Stimulated activated CD4-positive, alpha-beta T cell treated with anti-CD3 and anti-CD28 coated beads, TNF-alpha, amount 100 ng/mL, for 4 hours (primary cell): ENCODE measurements at places on chromosomes 1 and 21.

DNA sequence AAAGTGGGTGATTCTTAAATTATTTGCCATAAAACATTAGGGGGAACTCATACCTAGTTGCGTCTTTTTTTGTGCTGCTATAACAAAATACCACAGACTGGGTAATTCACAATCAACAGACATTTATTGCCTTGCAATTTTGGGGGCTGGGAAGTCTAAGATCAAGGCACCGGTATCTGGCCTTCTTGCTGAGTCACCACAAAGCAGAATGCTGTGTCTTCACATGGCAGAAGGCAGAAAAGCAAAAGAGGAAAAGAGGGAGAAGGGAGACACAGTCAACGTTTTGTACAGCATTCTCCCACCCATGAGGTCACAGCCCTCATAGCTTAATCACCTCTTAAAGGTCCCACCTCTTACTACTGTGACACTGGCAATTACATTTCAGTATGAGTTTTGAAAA is 291.0 kb downstream of the CHRM3 start:
- DNase-seq, result no peak

DNA sequence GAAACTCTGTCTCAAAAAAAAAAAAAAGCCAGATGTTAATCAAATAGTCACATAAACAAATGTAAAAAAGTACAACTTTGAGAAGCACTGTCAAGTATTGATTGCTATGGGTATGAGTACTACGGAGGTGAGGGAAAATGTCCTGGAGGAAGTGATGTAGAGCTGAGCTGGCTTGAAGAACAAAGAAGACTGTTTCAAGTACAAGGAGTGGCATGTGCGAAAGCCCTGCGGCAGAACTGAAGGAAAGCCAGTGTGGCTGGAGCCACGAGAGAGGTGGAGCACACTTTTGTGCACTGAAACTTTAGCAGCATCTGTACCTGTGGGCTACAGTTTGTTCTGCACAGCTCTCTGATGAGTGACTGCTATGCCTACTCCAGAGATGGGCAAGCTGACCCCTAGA is 5.4 kb upstream of the RPS6KA1 start:
- DNase-seq, result no peak

- DNase-seq, result no peak
These were observed 218.1 kb downstream of the USH2A start for GRCh38 chr1:216205176-216205575.

GRCh38 chr1:12132078-12132477 is 34.7 kb upstream of the TNFRSF1B start:
- no peak for DNase-seq

DNA sequence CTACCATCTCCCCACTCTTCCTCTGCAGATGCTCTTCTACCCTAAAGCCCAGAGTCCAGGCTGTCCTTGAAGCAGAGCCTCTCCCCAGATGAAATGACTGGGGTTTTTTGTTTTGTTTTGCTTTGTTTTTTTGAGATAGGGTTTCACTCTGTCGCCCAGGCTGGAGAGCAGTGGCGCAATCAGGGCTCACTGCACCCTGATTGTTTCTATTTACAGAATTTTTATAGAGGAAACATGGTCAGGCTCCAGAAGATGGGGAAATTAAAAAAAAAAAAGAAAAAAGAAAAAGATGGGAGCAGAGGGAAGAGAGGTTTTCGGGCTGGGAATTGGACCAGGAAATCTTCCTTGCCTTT is 43.7 kb upstream of the ZNF281 start:
- DNase-seq, result no peak

DNA sequence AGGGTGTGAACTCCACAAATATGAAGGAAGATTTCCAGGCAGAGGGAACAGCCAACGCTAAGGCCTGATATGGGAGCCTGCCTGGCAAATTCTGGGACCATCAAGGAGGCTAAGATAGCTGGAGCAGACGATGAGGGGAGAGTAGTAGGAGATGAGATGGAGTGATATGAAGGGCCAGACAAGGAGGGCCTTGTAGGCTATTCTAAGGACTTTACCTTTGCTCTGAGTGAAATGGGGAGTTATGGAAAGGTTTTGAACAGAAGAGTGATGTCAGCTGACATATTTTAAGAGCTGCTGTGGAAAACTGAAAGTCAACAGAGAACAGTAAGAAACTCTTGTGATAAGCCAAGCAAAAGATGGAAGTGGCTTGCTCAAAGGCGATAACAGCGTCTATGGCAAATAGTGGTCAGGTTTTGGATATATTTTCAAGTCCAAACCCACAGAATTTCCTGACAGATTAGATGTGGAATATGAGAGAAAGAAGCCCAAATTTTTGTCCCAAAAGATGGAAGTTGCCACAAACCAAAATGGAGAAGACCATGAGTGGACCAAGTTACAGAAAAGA is 2.1 kb upstream of the TP53BP2 start:
- no peak for DNase-seq

DNA sequence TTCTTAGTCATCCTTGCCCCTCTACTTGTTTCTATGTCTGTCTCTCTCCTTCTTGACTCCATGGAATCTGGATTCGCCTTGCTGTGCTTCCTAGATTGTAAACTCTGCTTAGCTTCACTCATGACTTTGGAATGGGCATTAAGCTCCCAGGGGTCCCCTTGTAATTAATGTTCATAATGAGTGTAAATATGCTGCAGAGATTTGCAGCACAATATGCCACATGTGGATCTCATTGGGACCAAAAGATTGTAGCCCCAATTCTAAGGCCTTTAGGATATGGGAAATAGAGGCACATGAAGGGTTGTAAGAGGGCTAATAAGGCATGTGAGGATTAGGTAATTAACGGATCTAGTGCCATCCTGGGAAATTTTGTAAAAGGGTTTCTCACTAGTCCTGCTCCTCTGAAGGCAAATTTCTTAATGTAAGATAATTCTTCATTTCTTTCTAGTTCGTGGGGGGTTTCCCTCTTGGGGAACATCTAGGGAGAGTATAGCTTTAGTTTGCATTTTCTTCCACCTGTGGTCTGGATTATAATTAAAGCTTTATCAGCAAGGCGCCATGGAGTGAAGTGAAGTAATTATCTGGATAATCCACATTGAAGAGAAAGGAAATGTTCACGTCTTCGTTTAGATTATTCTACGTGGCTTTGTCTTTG is 659.2 kb upstream of the PLXNA2 start:
- no peak for DNase-seq

DNA sequence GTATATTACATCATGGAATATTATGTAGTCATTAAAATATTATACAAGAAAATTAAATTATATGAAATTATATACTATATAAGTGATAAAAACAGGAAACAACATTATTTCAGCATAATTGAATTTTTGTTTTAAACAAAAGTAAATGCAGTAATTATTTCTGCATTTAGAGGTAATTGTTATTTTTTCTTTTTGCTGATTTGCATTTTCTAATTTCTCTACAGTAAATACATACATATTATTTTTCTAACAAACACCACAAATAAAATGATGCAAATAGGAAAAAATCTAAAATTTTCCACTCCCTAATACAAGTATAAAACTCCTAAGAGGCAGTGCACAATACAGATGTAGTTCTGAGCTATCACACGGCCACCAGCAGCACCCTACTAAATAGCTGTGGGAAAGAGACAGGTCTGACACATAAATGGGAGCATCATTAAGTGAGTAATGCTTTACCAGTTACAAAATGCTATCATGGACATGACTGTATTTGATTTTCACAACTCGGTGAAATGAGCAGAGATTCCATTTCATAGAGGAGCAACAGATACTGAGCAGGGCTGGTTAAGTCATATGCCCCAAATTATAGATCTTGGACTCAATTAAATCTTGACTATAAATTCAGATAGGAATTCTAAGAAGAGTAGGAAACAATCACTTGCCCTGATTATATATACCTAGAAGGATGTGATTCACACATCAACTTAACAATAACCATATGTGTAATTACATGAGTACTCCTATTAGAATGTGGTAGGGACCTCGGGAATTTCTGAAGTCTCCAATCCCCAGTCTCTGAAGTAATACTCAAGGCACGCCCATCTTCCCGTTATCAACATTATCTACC is 49.0 kb downstream of the NRIP1 start:
- DNase-seq, result no peak

DNA sequence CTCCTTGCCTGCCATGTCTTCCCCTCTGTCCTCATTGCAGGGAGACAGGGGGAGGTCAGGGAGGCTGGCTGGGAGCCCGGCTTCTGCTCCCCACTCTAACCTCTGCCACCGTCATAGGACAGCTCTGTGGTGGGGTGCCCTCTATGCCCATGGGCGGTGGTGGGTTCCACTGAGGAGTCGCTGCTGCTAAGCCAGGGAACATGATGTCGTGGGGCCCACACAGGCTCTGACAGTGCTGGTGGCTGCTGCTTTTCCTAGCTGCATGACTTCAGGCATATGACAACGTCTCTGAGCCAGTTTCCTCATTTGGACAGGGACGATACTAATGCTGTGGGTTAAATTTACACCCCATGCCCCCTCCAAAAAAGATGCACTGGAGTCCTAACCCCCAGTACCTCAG is 14.7 kb downstream of the KCNA10 start:
- no peak for DNase-seq

- DNase-seq, result no peak
These were observed 23.4 kb downstream of the C8A start for GRCh38 chr1:56877973-56878372.

- DNase-seq, result no peak
These were observed 272.2 kb upstream of the B3GALT2 start for GRCh38 chr1:193458628-193459027.

GRCh38 chr21:45447821-45448220 is 42.9 kb downstream of the COL18A1 start:
- no peak for DNase-seq

DNA sequence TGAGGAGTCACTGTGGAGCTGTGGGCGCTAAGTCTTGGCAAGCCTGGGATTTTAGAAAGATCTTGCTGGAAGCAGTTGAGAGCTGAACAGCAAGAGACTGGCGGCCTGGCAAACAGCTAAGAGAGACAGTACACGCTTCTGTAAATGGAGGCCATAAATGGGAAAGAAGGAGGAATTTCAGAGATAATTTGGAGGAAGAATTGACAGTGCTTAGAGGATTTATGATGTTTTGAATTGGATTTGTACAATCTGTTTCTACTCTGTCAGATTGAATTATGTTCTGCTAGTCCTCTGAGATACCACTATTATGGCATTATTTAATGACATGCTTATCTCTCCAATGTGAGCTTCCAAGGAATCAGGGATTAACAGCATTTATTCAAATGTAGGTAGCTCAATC is 50.1 kb downstream of the ABCA4 start:
- DNase-seq, result no peak

GRCh38 chr1:221858818-221859611 is 117.1 kb upstream of the DUSP10 start:
- DNase-seq, result no peak

DNA sequence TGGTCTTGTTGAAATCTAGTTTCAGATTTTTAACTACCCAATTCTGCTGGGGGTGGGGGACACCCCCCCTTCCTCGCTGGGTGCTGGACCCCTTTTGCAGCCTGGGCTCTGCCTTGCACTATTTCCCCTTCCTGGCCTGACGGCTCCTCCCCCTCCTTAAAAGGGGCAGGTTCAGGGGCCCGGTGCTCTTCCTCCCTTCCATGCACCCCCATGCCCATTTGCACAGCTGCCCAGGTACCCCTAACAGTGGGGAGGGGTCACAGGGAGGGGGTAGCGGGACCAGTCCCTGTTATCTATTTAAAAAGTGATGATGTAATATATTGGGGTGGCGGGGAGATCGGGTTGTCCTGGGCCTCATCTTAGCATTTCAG is 15.3 kb downstream of the ZBTB7B start:
- DNase-seq, result no peak

- no peak for DNase-seq
These were observed 67.1 kb downstream of the PTPRU start for GRCh38 chr1:29303201-29304024.

GRCh38 chr1:67647036-67647798 is 37.8 kb upstream of the GADD45A start:
- no peak for DNase-seq

DNA sequence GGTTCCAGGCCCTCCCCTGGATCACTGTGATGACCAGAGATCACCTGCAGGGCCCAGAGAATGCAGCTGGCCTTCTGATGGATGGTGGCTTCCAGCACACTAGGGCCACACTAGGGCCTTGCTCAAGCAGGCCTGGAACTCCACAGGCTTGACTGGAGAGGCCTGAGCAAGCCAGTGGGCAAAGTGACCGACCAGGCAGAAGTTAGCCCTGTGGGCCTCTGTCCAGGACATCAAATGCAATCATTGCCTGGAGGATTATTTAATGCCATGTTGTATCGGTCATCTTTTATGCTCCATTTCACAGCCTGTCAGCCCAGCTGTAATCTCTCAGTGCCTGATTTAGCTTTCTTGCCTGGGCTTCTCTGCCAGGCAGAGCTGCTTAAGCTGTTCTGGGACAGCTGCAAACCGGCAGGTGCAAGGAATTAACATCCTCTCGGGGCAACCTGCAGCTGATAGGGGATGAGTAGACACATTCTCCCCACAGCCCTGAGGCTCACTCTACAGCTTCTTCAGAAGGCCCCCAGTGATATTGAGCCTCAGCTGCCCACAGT is 17.7 kb downstream of the NENF start:
- DNase-seq, result no peak

GRCh38 chr1:47527653-47528272 is 89.9 kb downstream of the FOXD2 start:
- no peak for DNase-seq

DNA sequence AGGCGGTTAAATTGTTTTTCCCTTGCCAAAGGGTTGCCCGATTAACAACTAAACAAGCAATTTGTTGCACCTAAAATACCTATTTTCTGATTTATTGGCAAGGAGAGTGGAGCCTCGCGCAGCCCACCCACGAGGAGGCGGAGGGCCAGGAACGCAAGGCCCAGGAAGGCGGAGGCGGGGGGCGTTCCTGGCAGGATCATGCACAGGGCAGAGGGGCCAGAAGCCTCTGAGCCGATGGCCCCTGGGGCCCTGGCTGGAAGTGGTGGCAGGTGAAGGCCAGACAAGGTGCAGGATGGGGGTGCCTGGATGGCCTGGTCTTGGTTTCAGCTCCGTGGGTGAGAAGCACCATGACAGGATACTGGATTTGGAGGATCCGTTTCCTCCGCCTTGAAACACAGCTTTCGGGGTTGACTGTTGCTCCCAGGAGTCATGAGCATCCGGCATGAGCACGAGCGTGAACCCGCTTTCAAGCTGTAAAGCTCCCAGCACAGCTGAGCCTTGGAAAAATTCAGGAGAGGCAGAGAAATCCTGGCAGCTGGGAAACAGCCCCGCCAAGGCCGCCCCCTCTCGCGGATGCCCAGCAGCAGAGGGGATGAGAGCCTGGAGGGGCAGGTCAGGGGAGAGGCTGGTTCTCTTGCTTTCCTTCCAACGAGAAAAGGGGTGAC is 35.0 kb downstream of the AJAP1 start:
- DNase-seq, result no peak

GRCh38 chr1:32876341-32877210 is 5.9 kb upstream of the FNDC5 start:
- DNase-seq, result no peak

DNA sequence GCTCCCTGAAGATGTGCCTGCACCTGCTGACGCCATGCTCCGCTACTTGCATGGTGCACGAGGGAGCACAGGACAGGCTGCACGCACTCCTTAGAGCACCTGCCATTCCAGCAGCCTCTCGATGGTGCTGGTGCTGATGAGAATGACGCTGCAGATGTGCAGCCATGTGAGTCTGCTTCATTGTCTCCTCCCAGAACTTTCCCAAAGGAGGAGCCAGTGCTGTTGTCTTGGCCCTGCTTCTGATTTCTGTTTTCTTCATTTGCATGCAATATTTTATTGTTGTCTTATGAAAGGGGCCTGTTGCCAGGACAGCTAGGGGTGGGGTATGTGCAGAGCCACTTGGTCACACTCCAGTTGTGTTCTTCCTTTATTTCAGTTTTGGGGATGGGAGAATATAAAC is 70.1 kb downstream of the PCBP3 start:
- DNase-seq, result no peak

- no peak for DNase-seq
These were observed 12.1 kb upstream of the DEGS1 start for GRCh38 chr1:224170748-224171478.
